Muscle of arm (tissue), 14 donors: ENCODE measurements at places on chromosomes 16 and 17.

DNA sequence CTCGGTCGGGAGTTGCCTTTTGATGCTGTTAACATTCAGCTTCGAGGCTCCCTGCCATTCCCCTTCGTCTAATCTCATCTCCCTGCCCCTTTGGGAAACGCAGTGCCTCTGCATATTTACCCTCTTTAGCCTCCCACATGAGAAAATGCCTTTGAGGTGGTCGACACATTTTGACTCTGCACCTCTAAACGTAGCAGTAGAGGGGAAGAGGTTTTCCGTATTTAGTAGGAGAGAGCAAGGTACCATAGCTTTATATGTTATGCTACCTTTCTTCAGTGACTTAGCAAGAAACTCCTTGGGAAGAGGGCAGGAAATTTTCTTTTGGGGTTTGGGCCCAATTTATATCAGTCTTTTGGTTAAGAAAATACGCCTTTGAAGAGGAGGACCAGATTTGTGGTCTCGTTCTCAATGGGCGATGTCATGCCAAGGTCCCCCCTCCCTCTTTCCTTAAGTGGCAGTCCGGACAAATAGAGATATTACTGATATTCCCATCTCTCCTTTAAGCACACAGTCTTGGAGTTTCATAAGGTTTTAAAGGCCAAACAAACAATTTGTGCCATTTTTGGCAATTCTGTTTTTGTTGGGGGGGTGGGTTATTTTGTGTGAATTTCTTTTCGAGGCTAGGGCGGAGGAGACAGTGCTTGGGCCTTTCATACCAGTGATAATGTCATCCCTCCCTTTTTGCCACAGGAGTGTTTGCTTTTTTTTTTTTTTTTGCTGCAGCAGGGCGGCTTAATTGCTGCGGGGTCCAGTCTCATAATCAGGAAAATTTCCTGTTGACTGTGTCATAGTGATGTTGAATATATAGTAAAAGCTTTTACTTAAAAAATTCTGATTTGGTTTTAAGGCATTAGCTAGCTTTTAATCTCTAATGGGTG is 1.5 kb downstream of the PAFAH1B1 start:
- DNase-seq, result peak; percentile 19

GRCh38 chr17:81040791-81041337 is 5.9 kb downstream of the BAIAP2 start:
- no peak for DNase-seq

DNA sequence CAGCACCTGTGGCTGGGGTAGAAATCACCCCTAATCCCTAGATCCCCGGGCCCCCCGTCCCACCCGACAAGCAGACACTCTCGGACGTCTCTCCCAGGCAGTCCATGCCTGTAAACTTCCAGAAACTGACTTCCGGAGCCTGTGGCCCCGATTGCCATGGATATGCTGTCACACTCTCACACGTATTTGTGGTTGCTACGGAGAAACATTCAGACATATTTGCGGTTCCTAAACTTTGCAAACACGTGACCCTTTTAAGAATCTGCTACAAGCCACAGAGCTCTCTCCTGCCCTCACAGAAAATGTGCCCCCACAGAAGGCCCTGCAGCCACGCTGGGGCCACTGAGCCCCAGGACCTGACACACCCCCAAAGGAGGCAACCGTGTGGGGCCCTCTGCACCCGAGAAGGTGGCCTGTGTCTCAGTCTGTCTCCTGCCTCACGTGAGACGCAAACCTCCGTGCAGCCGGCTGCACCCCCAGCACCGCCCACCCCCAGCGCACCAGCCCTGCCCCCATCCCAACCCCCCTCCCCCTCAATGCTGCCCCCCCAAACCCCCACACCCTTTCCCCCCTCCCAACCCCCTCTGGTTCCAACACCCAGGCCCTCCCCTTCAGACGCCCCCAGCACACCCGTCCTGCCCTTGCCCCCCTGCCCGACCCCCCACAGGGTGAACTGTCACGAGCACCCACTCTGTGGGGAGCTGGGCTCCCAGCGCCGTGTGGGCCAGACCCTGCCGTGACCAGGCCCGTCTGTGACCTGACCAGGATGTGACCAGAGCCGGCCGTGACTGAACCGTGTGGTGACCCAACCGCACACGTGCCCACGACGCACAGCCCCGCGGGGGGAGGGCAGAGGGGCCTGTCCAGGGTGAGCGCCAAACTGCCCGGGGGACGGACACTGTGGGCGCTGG is 66.3 kb upstream of the METRNL start:
- no peak for DNase-seq

DNA sequence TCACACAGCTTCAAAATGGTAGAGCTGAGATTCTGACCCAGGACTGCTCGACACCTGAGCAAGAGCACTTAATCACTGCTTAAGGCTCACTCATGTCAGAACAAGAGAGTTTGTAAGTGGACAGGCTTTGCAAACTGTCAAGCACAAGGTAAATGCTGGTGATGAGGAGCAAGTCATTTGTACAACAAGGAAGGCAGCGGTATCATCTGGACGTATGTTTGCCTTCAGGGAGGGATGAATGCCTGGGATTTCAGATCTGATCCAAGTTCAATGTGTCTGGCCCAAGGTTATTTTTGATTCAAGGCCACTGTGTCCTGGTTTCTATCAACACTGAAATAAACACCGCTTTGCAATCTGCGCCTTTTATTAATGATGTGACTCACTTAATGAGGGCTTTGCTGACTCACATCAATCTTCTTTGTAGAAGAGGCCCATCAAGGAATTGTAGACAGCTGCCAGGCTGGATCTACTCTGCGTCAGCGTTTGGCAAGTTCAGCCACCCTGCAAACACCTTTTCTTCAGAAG is 174.4 kb upstream of the HS3ST3A1 start:
- DNase-seq, result no peak

GRCh38 chr17:82232876-82233785 is 4.3 kb downstream of the SLC16A3 start:
- no peak for DNase-seq

DNA sequence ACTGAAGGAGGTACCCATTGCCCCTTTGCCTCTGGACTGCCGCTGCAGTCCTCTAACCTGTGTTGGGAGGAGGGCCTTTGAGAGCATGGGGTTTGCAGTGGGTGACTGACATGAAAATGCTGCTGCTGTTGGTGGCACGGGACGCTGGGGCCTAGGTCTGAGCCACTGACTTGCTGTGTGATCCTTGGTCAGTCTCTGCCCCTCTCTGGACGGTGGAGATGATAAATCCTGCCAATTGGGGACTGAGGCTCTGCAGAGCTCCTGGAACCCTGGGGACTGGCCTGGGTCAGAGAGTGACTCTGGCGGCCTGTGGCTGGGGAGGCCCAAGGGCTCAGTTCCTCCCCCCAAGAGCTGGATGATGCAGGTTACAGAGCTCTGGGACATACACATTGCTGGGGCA is 6.1 kb upstream of the PYDC1 start:
- DNase-seq, result no peak

DNA sequence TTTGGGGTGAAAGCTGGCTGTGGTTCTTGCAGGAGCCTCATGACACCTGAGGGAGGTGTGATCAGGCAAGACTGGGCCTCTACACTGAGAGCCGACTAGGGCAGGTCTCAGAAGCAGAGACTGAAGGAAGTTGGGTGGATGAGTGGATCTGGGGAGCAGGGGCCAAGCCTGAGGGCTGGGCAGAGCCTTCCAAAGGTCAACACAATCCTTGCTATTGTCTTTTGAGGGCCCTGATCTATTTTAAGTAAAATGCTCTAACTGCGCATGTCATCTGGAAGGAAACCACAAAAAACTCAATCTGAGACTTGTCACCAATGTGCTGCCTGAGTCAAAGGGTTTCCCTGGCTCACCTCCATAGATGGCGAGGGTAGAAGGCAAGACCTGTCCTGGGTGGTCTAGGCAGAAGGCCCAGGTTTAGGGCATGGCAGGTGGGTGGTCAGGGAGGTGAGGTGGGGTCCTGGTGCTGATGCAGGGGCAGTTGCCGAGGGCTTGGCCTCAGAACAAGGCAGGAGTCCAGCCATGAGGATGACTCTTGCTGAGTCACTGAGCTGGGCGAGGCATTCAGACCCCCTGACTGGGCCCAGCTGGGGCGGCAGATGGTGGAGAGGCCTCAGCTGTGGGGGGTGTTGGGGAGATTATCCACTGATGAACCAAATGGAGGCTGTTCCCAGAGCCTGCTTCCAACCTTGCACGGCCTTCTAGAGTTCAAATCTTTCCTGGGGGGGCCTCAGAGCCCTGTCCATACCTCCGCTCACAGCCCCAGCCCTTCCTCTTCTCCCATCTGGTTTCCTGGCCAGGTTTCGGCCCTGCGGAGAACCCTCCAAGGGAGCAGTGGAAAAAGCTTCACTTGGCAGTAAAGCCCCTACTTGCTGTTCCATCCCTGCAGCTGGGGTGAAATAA is 5.1 kb downstream of the MVP start:
- no peak for DNase-seq

- peak; percentile 17 for DNase-seq
Observed at GRCh38 chr16:82857693-82858365, 231.1 kb downstream of the CDH13 start.

- DNase-seq, result no peak
Observed at GRCh38 chr16:87958632-87959031, 7.4 kb downstream of the BANP start.

- no peak for DNase-seq
Observed at GRCh38 chr16:59048876-59049275, 314.8 kb upstream of the GOT2 start.

DNA sequence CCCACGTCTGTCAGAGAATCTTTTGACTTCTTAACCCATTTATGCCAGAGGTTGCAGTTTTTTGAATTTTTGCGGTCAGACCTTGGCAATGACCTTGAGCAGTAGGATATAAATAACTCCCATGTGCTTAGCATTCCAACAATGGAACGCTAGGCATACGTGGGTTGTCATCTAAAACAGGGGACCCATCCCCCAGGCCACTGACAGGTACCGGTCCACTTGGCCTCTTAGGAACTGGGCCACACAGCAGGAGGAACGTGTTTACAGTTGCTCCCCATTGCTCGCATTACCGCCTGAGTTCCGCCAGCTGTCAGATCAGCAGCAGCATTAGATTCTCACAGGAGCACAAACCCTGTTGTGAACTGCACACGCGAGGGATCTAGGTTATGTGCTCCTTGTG is 76.8 kb upstream of the LGALS9 start:
- DNase-seq, result no peak

DNA sequence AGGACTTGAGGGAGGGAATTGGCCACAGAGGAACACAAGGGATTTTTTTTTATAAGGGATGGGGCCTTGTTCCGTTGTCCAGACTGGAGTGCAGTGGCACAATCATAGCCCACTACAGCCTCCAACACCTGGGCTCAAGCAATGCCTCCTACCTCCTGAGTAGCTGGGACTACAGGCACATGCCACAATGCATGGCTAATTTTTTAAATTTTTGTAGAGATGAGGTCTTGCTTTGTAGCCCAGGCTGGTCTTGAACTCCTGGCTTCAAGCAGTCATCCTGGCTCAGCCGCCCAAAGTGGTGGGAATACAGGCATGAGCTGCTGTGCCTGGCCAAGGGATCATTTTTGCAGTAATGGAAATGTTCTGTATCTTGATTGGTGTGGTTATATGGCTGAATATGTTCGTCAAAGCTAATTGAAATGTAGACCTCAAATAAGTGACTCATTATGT is 56.9 kb downstream of the VMP1 start:
- DNase-seq, result no peak

DNA sequence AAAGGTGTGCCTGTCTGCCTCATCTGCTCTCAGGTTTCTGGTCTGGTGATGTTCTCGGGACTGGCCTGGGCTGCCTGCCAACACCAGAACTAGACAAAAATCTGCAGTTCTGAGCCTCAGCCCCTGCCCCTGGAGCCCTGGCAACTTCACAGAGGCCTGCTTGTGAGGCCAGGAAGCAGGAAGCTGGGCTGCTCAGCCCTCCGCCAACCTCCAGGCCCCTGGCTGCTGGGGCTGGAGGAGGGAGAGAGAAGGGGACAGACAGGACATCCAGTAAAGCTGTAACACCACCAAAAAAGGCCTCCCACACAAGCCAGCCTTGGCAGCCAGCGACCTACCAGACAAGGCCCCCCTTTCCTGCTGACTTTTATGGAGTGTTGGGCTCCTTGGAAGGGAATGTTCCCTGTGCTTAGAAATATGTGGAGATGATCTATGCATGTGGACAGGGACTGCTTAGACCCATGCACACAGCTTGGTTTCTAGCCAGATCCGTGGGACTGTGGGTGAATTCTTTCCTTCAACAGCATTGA is 157.6 kb downstream of the XYLT1 start:
- peak; percentile 72 for DNase-seq

- DNase-seq, result peak; percentile 84
Observed at GRCh38 chr16:68529931-68530701, 9.0 kb upstream of the ZFP90 start.

DNA sequence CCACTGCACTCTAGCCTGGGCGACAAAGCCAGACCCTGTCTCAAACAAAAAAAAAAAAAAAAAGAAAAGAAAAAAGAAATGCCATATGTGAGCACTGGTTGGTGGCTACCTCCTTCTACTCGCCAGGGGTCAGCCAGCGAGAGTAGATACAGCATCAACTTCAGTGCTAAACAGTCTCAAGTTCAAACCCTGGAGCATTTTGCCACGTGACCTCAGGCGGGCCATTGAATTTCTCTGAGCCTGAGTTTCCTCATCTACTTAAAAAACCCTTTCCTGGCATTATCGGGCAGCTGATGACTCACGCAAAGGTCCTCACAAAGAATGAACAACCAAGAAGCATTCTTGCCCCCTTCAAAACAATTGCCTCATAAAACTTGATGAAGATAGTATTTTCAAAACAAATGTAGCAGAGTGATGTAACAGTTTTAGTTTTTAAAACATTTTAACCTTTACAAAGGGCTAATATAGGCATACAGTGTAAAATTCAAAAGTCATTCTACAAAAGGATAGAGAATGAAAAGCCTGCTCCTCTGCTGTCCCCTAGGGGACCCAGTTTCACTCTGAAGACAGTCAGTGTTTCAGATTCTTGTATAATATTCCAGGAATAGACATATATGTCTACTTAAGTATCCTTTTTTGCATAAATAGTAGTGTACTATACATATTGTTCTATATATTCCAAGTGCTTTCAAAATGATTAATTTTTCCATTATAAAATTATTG is 28.4 kb downstream of the DNAH2 start:
- DNase-seq, result no peak

- no peak for DNase-seq
Observed at GRCh38 chr17:75288770-75289114, 491 bp downstream of the SLC25A19 start.

- DNase-seq, result no peak
Observed at GRCh38 chr17:238071-238963, 56.9 kb upstream of the DOC2B start.

DNA sequence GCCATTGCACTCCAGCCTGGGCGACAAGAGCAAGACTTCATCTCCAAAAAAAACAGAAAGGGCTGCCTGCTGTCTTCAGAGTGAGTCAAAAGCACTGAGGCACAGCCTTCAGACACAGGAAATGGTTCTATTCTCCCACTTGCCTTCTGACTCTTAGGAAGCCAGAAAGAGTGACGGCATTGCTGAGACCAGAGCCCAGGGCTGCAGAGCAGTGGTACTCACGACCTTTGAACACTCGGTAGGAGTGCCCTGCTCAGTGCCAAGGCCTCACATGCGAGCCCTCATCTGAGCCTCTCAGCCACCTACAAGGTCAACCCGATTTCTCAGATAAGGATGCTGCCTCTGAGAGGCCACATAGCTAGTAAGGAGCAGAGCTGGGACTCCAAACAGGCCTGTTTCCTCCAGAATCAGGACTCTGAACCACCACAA is 3.5 kb upstream of the ITGAE start:
- DNase-seq, result no peak
